ENCODE measurements at places on chromosomes 3 and 15.

DNA sequence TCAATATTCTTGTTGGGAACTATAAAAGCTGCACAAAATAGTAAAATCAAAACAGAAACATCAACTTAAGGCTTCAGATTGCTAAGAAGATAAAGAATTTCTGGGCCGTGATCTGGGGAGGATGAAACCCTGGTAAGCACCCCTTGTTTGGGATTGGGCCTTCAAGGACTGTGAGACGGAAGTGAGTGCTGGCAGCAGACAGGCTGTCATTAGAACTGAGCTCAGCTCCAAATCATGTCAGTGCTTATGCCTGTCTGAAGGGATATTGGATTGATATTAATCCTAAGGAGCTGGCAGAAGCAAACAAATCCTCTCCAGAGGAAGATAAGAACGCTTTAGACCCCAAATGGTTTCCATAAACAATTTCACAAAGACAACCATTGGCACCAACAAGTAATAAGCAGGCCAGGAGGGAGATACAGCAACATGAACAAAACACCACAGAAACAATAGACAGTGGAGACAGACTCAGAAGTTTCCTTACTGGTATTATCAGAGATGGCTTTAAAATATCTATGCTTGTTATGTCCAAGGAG is 72.6 kb upstream of the CTXND1 start:
- DNase-seq: no peak

GRCh38 chr3:141127344-141128125 is 76.4 kb downstream of the SPSB4 start:
- DNase-seq: no peak

DNA sequence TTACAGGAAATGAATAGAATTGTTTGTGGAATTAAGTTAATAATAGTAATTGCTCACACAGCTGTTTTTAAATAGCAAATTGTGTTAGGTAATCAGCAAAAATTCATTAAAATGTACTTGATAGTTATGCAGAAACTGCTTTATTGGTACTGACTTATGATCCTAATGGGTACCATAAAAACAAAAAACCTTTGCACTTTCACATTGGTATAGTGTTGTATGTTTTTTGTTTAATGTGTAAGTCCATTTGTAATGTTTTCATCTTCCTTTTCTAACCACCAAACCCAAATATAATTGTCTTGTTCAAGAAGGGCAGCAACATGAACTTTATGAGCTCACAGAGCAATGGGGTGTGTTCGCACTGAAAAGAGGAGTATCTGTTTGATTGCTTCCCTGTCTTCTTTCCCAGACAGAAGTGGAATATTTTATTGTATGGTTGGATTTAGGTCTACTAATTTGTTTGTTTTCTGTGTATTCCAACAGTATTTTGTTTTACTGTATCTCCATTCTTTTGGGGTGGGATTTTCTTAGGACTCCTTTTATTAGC is 135.8 kb downstream of the TCF12 start:
- no peak for DNase-seq

- DNase-seq: no peak
Observed at GRCh38 chr3:170792471-170792870, 77.5 kb downstream of the RPL22L1 start.

DNA sequence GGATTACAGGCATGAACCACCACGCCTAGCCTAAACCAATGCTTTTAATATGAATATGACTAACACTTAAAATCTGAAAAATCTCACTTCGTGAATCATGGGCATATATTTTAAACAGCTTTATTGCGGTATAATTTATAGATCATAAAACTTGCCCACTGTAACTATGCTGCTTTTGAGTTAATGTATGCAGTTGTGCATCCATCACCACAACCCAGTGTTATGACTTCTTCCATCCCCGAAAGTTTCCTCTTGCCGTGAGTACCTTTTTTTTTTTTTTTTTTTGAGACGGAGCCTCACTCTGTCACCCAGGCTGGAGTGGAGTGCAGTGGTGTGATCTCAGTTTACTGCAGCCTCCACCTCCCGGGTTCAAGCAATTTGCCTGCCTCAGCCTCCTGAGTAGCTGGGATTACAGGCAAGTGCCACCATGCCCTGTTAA is 7.1 kb downstream of the KAT2B start:
- DNase-seq: no peak

Measured in MCF 10A (cell line).